Stimulated activated CD8-positive, alpha-beta memory T cell treated with anti-CD3 and anti-CD28 coated beads, Interleukin-4, amount 100 ng/mL, for 4 hours (primary cell): ENCODE measurements at places on chromosomes 13 and 19.
A peak's percentile ranks its signal among the peaks of the same experiment; 100 is the strongest.

DNA sequence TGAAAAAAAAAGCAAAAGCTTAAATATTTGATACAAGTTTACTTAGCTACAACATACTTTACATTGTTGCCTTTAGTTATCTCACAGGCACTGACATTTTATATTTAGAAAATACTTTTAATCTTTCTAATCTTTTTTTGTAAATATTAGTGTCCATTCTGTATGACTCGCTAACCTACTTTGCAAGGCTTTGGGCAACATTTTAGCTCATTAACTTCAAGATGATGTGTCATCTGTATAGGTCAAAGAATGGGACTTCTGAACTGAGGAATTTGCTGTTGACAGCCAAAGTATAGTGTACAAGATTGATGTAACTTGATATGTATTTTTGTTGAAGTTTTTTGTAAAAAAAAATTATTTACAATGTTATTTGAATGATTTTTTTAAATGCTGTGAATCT is 2.7 kb upstream of the C1QTNF9 start:
- no peak for DNase-seq

DNA sequence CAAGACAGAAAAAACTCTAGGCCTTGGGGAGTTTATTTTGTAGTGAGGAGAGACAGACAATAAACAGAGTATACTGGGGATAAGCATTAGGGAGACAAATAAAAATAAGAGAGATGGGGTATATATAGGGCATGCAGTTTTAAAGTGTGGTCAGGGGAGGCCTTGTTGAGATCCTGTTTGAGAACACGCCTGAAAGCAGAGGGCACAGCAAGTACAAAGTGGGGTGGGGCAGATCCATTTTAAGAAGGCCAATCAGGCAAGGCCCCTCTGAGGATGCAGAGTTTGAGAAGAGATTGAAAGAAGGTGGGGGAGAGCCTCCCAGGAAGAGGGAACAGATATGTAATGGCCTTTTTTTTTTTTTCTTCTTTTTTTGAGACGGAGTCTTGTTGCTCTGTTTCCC is 2.1 kb downstream of the PPP2R1A start:
- DNase-seq, result no peak

- DNase-seq, result no peak
Observed at GRCh38 chr13:99971576-99972189, at the start of gene ZIC5. TSS of gene ZIC5 (minus strand) at chr13:99971767. CDS start at chr13:99971603, 164 bp downstream.

DNA sequence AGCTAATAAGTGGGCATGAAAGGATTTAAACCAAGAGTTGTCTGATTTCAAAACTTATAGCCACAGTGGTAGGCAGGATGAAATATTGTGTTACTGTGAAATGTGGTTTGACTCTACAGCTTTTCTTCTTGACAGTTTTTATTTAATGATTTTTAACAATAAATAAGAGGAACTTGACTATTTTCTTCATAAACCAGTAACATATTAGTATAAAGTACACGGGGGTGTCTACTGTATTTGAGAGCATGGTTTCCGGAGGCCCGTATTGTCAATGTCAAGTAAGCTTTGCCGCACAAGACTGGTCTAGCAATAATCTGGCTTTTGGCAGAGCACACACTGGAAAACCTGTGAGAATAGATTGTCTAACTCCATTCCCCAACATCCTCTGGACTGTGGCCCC is 894.5 kb downstream of the PCDH9 start:
- no peak for DNase-seq

DNA sequence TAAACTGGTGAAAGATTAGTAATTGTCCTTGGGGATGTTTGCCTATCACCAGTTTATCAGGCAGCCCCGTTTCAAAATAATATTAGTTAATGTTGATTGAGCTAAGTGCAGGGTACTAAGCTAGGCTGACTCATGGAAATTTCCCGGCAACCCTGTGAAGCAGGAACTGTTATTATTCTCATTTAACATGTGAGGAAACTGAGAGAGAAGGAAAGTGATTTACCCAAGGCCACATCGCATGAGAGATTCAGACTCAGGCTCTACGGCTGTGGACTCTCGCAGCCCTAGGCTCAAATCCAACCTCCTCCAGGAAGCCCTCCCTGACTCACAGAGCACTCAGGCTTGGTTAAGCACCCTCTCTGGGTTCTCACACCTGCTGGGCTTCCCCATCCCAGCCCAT is 19.7 kb downstream of the CLPTM1 start:
- DNase-seq, result no peak

DNA sequence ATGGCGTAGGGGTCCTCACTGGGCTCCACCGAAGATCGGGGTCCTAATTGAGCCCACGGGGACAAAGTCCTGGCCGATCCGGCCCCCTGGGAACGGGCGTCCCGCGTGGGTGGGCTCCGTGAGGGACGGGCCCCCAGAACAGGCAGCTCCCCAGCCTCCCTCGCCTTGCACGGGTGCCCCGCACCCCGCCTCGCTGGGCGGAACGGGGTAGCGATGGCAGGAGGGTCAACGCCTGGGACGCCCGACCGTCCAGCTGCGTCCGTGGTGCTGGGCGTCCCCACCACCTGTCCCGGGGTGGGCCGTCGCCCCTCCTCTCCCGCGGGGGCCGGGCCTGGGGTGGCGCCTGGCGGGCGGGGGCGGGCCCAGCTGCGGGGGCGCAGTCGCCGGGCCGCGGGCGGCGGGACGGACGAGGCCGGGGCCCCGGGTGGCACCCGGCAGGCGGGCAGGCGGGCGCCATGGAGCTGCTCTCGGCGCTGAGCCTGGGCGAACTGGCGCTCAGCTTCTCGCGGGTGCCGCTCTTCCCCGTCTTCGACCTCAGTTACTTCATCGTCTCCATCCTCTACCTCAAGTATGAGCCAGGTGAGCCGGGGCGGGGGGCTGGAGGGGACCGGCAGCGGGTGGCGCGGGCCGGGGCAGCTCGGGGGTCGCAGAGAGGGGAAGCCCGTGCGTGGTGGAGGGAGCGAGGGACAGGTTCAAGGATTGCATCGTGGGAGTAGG is at the start of gene TMEM38A:
TSS of gene TMEM38A (plus strand) at position 377 of the 717 bp plus-strand sequence. CDS start at position 456, 79 bp downstream.
- peak; percentile 5 for DNase-seq
